ENCODE measurements at places on chromosomes 1 and 21. TPM values are rescaled to one million over a fixed set of nuclear protein-coding genes. Genes with fewer than 3 reads are reported as not detected.

DNA sequence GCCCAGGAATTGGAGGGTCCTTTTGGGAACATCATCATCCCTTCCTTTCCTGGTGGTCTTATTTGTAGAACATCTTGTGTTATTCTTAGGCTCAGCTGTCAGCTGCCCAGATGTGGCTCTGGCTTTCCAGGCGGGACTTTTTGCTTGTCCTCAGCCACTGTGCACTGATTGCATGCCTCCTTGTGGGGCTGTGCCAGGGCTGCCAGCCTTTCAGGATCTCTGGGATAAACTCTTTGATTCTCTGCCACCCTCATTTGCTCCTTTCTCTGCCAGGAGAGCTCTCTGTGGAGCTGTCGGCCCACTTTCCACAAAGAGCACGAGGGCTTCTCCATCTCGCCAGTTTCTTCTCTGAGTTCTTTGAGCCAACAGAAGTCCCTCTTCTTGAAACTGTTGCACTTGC is 63.1 kb downstream of the PTPRU start:
- no peak for DNase-seq

The POU3F1 gene
- 0.20 TPM for total RNA-seq

The PAPPA2 gene
- 0.55 TPM for total RNA-seq

- DNase-seq, result no peak
Observed at GRCh38 chr1:154663471-154664060, 55.6 kb upstream of the ADAR start.

- DNase-seq, result no peak
Observed at GRCh38 chr21:38663282-38663681, 142.4 kb upstream of the ETS2 start.
